Sigmoid colon (tissue), 7 donors: ENCODE measurements at places on chromosomes 1 and 21.
A peak's percentile ranks its signal among the peaks of the same experiment; 100 is the strongest.

DNA sequence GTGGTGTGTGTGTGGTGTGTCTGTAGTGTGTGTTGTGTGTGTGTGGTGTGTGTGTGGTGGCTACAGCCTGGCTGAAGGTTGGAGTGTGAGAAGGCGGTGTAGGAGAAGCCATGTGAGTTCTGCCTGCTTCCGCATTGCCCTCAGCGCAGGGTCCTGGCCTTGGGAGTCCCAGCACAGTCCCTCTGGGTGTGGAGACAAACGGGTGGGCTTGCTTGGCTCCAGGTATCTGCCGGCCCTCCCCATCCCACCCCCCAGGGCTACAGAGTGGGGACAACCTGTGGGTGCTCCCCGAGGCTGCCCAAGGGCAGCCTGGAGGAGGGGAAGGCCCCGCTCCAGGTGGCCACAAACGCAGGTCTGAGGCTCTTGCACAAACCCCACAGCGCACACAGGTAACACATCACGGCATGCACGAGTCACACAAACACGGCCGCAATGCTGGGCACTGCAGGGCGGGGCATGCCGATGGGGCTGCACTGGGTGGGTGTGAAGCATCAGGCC lies 31.7 kb upstream of the ADARB1 start:
- DNase-seq = peak; percentile 61

DNA sequence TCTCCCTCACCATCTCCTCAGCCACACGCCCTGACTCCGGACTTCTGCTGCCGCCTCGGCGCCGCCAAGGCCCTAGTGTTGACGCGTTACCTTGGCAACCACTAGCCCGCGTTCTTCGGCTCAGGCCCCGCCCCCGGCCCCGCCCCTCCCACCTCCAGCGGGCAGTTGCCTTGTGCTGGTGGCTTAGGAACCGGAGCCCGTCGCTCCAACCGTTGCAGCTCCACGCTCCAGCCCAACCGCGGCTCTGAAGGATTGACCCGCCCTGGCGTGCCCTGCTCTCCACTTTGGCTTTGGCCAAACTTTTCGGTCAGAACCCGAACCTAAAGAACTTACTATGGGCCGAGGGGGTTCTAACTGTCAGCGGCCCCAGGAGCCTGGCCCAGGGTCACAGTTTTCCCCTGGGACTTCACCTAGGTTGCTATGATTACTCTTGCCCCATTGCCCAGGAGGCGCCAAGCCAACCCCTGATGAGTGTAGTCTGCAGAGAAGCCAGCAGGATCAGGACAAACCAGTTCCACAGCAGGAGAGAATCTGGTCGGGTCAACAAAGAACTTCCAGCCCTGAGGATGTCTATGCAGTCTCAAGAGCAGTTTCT lies at the start of gene CFAP45:
Gene CFAP45 (minus strand): TSS at position 80 of the 595 bp plus-strand sequence. CDS start 67 bp downstream, at position 13.
- DNase-seq = peak; percentile 80

DNA sequence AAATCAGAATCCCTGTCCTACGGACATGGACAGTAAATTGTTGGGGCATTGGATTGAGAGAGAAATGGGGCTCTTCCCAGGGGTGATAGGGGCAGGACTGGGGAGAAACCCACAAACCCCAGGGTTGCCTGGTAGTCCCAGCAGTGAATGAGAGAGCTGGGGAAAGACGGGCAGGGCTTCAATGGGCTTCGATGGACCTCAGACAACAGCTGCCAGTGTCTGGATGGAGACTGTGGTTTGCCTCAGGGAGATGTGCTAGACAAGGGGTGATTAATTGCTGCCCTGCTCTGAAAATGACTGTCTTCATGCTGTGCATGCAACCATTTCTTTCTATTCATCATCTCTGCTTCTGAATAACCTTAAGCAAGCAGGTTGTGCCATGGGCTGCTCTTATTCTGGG lies 7.4 kb downstream of the GPR25 start:
- DNase-seq = peak; percentile 39

DNA sequence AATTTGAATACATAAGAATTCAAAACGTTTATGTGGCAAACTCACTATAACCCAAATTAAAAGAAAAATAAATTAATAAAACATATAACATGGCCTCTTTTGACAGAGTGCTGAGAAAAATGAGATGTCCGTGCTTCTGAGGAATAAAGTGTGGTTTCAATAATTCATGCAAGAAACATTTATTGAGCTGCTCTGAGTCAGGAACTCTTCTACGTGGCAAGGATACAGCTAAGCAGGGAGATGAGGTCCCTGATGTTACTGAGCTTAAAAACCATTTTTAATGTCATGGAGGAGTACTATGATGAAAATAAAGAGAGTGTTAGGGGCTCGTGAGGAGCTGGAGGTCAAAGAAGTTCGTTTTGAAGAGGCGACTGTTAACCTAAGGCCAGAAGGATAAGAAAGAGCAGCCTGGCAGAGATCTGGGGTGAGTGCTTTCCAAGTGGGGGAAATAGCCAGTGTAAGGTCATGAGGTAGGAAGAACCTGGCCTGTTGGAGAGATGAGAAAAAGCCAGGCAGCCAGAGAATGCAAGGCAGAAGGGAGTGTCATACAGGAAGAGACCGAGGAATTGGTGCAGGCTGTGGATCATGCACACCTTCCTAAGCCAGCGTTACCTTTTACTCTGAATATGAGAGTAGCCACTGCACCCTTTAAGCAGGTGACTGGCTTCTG lies 182.2 kb upstream of the DUSP10 start:
- DNase-seq = no peak

- no peak for DNase-seq
These were observed 338.2 kb upstream of the B3GALT2 start for GRCh38 chr1:193524616-193525015.

DNA sequence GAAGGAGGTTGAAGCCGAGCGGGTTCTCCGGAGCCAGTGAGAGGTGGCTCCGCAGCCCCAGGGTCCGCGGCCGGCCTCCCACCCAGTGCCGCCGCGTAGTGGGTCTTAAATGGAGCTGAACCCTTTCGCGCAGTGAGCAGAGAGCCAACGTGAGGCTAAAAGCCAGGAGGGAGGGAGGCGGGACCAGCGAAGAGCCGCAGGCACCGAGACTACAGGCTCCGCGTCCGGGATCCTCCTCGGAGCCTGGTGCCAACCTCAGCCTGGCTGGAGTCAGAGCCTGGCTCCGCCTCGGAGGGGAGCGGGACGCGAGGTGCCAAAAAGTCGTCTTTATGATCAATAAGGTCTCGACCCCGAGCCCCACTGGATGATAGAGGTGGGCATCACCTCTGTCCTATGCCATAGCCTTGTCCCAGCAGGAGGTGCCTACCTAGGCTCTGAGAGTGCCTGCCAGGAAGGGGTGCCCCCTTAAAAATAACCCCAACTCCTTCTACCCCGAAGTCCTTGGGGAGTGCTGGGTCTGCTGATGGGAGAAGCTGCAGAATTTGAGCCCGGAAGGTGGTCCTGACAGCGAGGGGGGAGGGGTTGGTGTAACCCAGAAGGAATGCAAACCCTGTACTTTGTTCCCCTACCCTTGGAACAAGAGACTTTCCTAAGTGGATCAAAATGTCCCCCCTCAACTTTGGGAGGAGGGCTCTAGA lies 1.6 kb downstream of the IGSF21 start:
- DNase-seq = no peak

GRCh38 chr1:72524021-72524420 lies 241.7 kb upstream of the NEGR1 start:
- no peak for DNase-seq

DNA sequence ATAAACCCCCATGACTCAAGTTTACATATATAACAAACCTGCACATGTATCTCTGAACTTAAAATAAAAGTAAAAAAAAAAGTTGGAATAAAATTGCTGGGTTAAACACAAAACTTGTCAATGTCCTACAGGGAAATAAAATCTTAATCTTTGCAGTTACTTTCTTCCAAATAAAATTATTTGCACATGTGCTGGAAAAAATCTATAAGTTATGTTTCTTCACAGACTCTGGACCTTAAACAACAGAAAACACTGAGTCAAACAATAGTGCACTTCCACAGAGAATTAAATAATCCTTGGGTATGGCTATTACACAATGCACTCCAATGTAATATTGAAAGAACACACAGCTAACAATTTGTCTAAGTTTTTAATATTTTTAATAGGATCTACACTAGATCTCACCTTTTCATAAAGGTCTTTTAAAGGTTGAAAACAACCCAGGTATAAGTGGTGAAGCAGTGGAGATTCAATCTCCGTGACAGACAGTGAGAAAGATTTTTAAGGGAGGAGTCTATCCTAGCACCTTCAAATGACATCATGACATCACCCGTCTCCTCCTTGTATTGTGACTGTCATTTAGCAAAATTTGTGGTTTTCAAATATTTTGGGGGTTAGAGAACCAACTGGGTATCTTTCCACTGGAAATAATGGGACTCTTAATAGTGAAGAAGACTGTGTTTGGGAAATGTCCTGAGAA lies 25.2 kb upstream of the FGGY start:
- DNase-seq = no peak

- no peak for DNase-seq
These were observed 77.1 kb upstream of the KCTD3 start for GRCh38 chr1:215489771-215490565.

DNA sequence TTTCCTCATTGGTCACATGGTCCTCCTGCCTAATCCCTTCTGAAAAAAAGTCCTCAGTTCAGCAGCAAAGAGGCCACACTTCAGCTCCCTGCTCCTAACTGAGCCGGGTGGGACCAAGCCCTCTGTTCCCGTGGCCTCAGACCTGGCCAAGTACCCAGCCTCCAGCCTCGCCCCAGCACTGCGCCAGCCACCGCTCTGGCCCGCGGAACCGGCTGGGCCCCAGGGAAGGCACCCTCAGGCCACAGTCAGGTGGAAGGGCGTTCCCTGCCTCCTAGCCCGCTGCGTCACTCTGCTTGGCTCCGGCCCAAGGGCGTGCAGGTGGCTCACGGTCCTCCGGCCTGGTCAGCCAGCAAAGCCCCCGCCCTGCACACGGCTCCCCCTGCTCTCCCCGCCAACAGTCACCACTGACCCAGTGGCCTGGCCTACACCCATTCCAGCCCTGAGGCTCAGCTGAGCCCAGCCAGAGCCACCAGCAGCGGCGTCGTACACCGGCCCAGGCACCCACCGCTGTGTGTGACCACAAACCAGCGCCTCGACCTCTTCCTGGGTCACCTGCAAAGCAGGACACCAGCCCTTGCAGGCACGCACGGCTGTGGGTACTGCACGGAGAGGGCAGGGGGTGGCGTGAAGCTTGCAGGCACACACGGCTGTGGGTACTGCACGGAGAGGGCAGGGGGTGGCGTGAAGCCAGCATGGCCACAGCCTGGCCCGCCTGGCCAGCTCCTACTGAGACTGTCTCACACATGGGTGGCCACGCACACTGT lies 19.4 kb downstream of the NADK start:
- peak; percentile 68 for DNase-seq

- no peak for DNase-seq
These were observed 15.9 kb downstream of the LRRC8B start for GRCh38 chr1:89540406-89540970.
